CD4-positive, alpha-beta T cell treated with Interleukin-21 for 1 hour (primary cell): ENCODE measurements at places on chromosomes 12 and 14.

DNA sequence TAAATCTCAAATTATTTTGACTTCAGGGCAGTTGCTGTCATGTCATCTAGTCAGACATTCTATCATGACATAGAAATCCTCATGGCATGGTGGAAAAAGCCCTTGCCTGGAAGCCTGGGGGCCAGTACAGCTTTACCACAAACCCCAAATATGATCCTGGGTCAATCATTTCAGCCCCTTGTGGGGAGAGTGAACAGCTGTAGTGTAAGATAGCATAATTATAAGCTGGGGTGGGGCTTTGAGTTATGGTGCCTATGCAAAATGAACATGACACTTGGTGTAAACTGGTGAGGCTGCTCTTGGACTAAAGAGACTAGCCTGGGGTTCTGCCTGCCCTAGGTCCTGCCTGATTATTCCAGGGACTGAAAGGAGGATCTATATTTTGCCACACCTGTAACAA, 207.7 kb upstream of the DDHD1 start:
- DNase-seq, result no peak

DNA sequence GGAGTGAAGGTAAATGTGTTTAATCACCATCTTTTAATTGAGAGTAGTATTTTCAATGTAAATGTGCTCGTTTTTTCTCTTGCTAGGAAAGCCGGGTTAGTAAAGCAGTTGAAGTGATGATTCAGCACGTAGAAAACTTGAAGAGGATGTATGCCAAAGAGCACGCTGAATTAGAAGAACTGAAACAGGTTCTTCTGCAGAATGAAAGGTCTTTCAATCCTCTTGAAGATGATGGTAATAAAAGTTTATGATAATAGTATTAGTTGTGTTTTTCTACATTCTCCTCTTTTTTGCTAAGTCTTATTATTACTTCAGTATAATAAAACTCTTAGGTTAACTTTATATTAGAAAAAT, 93.9 kb downstream of the DNAI7 start:
- DNase-seq, result no peak

DNA sequence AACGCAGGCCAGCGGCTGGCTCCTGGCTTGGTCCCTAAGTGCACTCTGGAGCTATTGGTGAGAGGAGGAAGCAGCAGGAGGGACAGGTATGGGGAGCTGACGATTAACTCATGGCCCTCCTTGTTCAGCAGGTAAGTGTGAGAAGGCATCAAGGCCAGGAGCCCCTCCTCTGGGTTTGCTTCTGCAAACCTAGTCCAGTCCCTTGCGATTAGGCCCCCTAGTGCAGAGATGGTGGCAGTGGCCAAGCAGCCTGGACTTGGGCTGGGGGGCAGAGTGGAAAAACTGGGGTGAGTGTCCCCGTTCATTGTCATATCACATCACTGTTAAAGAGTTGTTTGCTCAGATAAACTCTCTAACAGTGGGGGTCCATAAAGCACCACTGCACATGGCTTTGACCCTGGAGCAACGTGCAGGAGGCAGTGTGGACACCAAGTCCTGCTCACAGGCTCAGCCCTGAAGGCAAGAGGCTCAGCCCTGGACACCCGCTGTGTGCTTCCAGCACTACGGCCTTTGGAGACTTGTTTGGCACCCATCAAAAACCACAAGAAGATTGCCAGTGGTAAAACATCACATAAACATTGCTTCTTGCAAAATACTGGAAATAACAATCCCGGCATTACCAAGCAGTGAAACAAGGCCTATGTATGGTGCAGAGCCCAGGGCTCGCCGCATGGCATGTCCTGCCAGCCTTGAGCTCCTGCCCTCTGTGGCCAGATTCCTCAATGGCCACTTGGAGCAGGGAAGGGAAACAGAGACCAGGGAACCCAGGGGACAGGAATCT, 184.3 kb upstream of the RTL1 start:
- no peak for DNase-seq

GRCh38 chr14:21106176-21106497, 5.3 kb downstream of the TMEM253 start:
- DNase-seq, result no peak

- DNase-seq, result no peak
Measured at GRCh38 chr14:36955376-36955775, 217.0 kb downstream of the SLC25A21 start.

GRCh38 chr12:115223322-115223721, 539.3 kb upstream of the TBX3 start:
- no peak for DNase-seq

- DNase-seq, result no peak
Measured at GRCh38 chr14:54377501-54377900, 19.3 kb upstream of the CDKN3 start.

DNA sequence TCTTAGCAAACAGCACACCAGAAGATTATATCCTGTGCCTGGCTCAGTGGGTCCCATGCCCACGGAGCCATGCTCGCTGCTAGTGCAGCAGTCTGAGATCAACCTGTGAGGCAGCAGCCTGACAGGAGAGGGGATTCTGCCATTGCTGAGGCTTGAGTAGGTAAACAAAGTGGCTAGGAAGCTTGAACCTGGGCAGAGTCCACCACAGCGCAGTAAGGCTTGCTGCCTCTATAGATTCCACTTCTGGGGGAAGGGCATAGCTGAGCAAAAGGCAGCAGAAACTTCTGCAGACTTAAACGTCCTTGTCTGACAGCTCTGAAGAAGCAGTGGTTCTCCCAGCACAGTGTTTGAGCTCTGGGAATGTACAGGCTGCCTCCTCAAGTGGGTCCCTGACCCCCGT, 210.3 kb downstream of the RMST start:
- no peak for DNase-seq

DNA sequence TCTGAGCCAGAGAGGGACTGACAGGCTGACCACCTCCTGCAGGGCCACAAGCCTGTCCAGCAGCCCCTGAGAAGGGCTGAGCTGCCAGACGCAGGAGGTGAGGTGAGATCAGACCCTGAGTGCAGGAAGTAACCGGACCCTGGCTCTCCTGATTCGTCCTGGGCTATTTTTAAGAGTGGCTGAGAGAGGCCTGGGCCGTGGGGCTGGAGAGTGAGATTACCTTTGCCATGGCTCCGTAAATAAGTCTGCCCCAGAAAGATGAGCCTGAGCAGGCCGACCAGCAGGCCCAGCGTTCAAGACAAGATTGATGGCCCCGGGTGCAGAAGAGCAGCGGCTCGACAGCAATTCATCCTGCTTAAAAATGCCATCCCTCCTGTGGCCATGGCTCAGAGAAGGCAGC, 54.2 kb downstream of the SPTB start:
- no peak for DNase-seq

GRCh38 chr12:121578230-121579189, 2.3 kb downstream of the KDM2B start:
- DNase-seq, result peak; percentile 24

DNA sequence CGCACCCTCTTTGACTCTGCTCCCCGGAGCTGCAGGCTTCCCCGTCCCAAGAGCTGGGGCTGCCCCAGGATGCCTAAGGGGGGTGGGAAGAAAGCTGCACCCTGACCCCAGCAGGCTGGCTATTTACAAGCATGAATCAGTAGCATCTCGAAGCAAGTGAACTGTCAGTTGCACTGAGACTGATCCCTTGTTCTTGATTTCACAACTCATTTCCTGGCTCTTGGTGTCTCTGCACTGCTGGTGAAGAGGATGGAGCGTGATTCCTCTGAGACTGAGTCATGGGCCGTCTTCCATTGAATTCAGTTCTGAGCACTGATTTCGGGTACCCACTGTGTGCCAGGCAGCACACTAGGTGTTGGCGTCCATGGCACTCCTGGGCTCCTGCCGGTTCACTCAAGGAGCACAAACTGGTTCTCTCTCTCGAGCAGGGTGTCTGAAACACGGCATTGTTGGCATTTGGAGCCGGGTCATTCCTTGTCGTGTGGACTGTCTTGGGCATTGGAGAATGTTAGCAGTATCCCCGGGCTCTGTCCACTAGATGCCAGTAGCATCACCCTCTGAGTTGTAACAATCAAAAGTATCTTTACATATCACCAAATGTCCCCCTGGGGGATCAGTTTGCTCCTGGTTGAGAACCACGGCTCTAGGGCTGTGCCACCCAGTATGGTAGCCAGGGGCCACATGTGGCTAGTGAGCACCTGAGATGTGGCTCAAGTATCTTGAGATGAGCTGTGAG, 86.9 kb downstream of the RIN3 start:
- no peak for DNase-seq

GRCh38 chr14:99249389-99249788, 22.6 kb downstream of the BCL11B start:
- DNase-seq, result no peak
